ENCODE measurements at places on chromosomes 1 and 21. TPM values are rescaled to one million over a fixed set of nuclear protein-coding genes. Genes with fewer than 3 reads are reported as not detected.

DNA sequence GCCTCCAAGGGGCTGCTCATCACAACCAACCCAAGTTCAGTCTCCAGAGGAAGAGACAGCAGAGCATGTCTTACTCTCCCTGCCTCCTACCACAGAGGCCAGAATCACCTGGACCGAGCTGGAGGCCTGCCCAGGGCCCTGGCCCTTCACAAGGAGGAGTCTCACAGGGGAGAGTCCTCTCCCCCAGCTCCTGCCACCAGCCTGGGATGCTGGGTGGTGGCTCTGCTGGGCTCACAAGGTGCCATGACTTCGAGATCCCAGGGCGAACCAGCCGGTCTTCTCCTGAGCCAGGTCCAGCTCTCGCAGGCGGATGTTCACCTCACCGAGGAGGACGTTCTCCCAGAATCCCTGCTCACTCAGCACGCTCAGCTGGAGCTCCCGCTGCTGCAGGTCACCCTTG is 13.0 kb upstream of the PPP1R15B start:
- DNase-seq: no peak

The SLFNL1 gene
- total RNA-seq: 0.12 TPM

The AMY1B gene
- not detected for total RNA-seq

The UMODL1 gene
- total RNA-seq: under 0.01 TPM

DNA sequence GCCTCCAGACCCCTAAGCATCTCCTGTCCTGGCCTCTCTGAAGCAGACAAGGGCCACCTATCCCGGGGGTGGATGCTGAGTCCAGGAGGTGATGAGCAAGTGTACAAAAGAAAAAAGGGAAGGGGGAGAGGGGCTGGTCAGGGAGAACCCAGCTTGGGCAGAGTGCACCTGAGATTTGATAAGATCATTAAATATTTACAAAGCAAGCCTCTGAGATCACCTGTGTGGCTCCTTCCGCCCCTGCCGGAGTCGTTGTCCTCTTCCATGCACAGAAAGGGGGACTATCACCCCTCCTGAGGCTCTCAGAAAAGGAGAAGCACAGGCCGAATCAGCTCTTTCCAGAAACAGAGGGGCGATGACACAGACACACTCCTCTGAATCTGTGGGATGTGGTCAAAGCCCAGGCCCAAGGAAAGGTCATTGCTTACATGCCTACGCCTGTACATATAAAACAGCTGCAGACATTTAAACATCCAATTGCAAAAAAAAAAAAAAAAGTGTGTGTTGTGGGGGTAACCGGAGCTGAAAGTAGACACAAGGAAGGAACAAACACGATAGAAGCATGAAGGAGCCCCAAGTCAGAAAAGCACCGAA is 30.9 kb downstream of the PRSS38 start:
- DNase-seq: no peak

- no peak for DNase-seq
These were observed 100.8 kb downstream of the PLPPR4 start for GRCh38 chr1:99365141-99365540.

DNA sequence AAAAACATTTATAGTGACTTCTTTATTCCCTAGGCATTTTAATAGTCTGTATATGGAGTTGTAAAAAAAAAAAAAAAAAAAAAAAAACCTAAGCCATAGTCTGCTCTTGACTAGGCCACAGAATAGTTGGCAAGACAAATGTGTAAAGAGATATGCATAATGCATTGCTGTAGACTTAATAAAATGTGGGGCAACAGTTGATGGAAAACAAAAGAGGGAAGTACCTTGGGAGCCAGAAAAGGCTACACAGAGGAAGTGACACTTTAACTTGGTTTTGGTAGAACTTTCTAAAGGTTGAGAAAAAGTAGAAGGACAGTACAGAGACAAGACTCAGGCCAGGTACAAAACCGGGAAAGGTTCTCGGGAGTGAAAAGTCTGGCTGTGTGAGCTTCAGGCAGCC is 802.9 kb upstream of the ADAMTS5 start:
- DNase-seq: no peak

- no peak for DNase-seq
These were observed 8.5 kb downstream of the AGT start for GRCh38 chr1:230705289-230706019.

- DNase-seq: no peak
These were observed 43.0 kb downstream of the MATN1 start for GRCh38 chr1:30680429-30680828.

DNA sequence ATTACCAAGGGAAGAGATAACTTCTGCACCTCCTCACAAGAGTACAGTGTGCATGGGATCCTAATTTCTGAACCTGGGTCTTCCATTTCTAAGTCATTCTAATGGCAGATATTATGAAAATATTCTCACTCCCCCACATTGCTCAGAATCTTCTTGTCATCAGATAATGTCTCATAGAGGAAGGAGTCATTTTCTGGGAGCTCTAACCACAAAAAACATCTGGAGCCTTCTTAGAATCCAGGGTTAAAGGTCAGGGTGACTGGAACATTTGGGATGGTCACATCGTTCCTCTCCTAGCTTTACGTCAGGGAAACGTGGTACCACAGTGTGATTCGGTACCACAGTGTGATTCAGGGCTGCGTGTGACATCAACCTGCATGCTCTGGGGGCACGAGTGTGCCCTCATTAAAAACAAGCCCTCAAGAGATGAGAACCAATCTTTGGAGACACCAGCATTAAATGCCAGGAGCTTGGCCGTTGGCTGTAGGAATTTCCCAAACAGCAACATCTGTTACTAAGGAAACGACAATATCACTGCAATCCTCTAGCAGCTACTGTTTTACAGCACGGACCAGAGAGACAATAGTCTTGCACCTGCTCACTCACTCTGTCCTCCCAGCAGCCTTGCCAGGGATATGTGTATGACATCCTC is 179.1 kb downstream of the PSMG1 start:
- DNase-seq: no peak

The CD160 gene
- total RNA-seq: not detected

GRCh38 chr1:198628067-198628455 is 10.8 kb upstream of the PTPRC start:
- no peak for DNase-seq

GRCh38 chr1:43039228-43040055 is 80.8 kb upstream of the SLC2A1 start:
- DNase-seq: no peak

DNA sequence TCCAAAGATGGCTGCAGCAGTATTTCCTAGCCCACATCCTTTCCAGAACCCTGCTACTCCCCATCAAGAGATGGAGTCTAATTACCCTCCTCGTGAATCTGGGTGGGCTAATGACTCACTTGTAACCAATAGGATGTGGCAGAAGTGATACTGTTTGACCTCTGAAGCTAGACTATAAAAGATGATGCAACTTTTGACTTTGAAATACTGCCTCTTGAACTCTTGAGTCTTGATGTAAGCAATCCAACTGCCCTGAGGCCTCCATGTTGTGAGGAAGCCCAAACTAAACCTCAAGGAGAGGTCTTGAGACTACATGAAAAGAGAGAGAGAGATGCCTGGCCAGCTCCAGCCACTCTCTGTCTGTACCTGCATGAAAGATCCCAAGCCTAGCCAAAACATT is 29.5 kb downstream of the LMO4 start:
- no peak for DNase-seq

GRCh38 chr21:28949318-28949717 is 43.4 kb downstream of the LTN1 start:
- DNase-seq: no peak

GRCh38 chr1:193042766-193043691 is 16.1 kb downstream of the UCHL5 start:
- no peak for DNase-seq

The MROH7 gene
- not detected for total RNA-seq

GRCh38 chr1:115293006-115293405 is 45.0 kb downstream of the NGF start:
- no peak for DNase-seq

The NR0B2 gene
- not detected for total RNA-seq
